ENCODE measurements at places on chromosomes 2 and 18.
A peak's percentile ranks its signal among the peaks of the same experiment; 100 is the strongest.

GRCh38 chr2:65392609-65393008 lies 39.8 kb downstream of the SPRED2 start:
- DNase-seq = no peak

- no peak for DNase-seq
Observed at GRCh38 chr2:26455670-26456439, 22.1 kb downstream of the OTOF start.

DNA sequence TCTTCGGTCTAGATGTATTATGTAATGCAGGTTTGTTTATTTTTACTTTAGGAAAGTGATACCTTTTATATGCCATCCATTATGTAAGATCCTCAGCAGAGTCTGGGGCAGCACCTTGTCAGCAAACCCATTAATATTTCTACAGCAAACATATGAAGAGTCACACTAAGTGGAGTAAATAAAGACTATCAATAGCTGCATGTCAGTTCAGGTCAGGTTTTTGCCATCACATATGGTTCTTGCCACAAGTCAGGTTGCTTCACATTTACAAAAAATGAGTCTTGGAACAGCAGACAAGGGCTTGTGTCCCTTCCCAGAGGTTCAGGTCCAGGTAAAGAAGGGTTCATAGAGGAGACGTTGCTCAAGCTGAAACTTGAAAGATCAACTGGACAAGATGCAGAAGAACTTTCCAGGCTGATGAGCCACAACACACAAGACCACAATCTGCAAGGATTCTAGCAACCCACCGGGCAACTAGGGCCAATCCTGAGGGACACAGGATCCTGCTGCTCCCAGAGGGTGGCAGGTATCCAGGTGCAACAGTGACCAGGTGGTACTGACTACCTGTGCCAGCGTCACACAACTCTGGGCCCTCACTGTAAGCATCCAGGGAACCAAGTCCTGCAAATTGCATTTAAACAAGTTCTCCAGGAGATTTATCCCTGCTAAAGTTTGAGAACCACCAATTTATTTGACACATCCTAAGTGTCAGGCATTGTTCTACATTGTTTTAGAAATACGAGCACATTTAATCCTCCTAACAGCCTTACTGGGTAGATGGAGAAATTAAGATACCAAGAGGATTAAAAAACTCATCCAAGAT lies 215.8 kb downstream of the ALPK2 start:
- DNase-seq = no peak

- peak; percentile 82 for DNase-seq
Observed at GRCh38 chr2:33272001-33272400, 204.4 kb upstream of the RASGRP3 start.

DNA sequence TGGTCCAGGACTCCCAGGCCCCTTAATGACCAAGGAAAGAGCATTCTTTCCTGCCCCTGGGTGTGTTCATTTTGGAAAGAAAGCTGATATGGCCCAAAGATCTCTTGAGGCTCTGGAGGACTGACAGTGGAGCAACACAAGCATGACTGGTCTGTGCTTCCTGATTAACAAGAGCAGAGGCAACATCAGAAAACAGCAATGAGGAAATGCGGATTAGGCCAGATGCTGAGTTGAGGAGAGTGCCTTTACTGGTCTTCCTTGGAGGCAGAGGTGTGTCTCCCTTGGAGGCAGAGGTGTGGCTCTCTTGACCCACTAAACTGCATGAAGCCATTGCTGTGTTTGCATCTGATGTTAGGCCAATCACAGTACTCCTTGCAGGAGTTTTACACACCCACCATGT lies 19.9 kb downstream of the IL36B start:
- no peak for DNase-seq

DNA sequence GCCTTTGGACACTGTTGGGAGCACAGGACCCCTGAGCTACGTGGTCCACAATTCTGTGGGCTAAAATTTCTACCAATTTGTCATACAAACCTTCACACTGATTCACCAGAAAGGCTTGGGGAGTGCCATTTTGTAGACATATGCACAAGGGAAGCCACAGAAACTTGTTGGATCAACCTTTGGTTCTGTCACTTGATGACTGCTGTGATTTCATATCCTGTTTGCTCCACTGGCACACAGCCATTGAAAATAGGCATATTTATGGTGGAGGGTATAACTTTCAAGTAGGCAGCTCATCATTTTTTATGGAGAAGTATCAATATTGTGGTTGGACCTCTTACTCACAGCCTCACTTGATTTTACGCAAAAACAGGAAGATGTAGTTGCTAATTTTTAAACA lies 10.5 kb downstream of the NAPG start:
- DNase-seq = no peak

DNA sequence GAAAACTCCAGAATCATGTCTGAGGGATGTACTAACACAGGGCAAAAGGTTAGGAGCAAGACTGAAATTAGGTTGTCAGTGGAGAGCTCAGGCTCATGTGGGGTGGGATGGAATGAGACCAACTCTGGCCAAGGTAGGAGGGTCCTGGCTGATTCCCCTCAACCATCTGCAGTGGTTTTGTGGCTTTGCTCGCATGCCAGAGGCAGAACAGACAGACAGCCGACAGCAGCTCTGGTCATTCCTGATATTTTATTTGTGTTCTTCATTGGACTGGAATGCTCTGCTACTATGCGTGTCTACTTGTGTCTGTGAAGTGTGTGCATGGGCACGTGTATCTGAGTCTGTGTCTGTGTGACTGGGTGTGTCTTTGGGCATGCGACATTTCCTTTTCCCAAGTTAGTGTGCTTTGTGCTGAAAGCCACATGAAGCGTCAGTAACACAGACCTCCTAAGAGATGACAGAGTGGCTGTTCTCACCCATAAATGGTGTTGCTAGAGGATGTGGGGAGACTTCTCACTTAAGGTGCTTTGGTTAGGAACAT lies 239.5 kb downstream of the CNTNAP5 start:
- no peak for DNase-seq

DNA sequence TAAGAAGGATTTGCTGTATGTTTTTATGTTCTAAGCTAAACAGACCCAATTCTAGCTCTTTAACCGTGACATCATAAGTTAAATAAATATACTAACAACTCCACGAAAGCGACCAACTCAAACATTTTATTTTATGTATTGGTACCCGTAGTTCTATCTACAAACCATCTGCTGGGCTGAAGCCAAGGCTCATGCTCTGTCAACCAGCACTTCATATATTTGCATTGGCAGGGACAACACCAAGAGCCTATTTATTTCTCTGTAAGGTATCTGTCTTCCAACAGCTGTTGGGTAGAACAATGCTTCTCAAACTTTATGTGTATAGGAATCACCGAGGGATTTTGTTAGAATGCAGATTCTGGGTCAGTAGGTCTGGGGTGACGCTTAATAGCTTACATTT lies 64.5 kb downstream of the PID1 start:
- DNase-seq = no peak

GRCh38 chr2:188978291-188979081 lies 4.3 kb downstream of the COL3A1 start:
- DNase-seq = peak; percentile 13

DNA sequence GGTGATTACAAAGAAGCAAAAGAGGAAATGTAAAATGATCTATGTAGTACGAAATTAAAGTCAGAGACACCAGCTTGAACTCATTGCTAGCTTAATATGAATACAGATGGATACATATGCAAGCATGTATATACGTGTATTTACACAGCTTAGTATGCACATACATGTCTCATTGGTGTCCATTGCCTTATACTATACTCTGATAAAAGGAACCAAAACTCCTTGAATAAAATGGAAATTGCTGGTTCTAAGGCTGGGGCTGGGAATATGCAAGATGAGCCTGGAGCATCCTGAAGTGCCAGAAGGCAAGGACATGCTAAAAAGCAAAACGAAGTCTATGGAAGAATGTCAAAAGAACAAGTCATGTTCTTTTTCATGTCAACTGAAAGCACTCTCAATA lies 1424.4 kb upstream of the SLC39A10 start:
- no peak for DNase-seq

DNA sequence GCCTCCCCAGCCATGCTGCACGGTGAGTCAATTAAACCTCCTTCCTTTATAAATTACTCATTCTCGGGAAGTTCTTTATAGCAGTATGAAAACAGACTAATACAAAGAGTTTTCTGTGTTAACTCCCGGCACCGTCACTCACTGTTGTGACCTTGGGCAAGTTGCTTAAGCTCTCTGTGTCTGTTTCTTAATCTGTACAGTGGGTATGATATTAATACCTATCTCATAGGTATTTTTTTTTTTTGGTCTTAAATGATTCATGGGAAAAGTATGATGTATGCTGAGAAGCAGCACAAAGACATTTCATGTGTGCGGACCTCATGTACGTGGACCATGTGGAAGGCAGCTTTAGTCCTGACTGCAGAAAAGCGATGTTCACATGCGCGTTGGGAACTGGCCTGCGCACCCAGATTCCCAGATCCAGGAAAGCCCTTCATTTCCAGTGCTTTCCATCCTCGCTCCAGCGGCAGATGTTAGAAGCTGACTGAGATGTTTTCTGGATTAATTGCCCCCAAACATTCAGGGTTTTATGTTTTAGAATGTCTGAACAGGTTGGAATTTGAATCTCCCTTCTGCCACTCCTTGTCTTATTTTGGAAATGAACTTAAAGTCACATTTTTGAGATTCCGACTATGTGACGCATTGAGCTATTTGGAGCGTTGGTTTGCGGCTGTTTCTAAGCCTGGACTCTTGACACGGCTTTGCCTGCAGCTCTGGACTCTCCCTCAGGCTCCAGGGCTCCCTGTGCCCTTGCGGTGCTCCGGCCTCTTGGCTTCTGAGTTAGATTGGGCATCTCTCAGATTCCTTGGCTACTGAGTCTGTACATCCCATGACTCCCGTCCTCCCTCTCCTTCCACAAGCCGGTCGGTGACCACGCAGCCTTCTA lies 61.4 kb downstream of the SLC4A3 start:
- DNase-seq = no peak

- no peak for DNase-seq
Observed at GRCh38 chr2:224085811-224086210, 46.7 kb upstream of the SERPINE2 start.

- no peak for DNase-seq
Observed at GRCh38 chr18:23994361-23994902, 20.1 kb upstream of the TTC39C start.

GRCh38 chr2:137969418-137969765 lies 5.1 kb downstream of the HNMT start:
- DNase-seq = no peak

DNA sequence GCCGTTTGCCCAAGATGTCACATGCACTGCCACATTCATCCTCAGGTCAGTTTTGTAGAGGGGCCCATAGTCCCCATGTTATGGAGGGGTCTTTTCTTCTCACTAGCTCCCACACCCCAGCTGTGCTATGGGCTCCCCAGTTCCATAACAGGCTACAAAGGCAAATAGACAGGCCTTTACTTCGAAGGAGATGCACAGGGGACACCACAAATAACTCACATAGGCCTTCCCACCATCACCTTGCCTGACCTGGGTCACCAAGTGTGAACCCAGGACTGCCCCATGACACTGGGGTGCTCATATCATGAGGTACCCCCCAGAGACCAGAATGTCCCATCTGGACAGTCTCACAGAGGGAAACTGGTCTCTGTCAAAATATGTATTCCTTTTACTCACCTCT lies 15.0 kb upstream of the INO80C start:
- no peak for DNase-seq

DNA sequence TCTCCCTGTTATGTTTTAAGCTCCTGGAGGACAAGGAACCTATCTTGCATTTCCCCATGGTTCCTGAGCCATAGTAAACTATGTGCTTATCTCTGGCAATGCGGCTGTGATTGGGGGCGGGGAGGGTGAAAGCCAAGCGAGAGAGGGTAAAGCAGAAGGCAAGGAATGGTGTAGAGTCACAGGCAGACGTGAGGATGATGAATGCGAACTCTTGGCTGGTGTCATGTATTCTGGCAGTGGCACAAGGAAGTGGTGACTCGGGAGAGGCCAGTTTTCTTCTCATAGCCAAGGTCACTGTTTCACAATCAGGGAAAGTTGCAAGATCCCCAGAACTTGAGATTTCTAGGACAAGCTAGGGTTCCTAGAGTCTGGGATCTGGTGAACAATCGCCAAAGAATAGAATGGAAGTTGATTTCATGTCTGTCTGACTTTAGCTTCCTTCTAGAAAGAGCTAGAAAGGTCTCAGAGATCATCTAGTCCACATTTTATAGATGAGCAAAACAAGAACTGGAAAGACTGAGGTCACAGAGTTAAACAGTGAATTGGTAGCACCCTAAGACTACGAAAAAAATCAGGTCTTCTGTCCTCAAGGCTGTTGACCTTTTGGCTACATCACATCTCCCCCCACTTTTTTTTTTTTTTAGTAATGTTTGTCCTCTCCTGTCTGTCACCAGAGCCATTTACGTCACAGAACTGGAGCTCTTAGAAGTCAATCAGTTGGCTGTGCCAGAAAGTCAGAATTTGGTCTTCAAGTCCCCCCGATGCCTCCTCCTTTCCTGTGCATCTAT lies 137.0 kb downstream of the BCL11A start:
- DNase-seq = no peak

Measured in GM06990 (cell line).